ENCODE measurements at places on chromosomes 1 and 21.

GRCh38 chr21:44949779-44950198, 10.0 kb downstream of the SLX9 start:
- peak; percentile 69 for DNase-seq

GRCh38 chr1:206538901-206539640, 31.7 kb downstream of the RASSF5 start:
- no peak for DNase-seq

GRCh38 chr21:42079008-42079938, 8.2 kb downstream of the UMODL1 start:
- no peak for DNase-seq

GRCh38 chr1:82700476-82700875, 899.7 kb downstream of the ADGRL2 start:
- no peak for DNase-seq

DNA sequence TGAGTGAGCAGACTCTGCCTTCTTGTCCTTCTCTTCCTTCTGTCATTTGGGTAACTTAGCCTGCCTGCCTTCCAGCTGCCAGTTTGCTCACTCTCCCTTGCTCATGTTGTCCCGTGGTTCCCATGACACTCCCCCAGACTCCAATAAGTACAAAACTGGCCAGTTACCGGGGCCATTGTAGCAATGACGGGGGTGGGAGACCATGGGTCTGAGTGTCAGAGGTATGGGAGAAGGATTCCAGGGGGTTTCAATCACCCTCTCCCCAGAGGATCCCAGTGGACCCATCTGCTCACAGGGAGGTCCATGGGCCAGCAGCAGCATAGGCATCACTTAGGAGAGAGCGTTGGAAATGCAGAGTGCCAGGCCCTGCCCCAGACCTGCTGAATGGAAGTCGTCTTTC, 51.3 kb downstream of the CAPN9 start:
- DNase-seq: no peak

- no peak for DNase-seq
These were observed 935.7 kb upstream of the PRMT6 start for GRCh38 chr1:106120789-106121188.

GRCh38 chr21:17610911-17611310, 1.8 kb downstream of the BTG3 start:
- peak; percentile 17 for DNase-seq

GRCh38 chr1:27589841-27590426, 14.0 kb downstream of the AHDC1 start:
- DNase-seq: no peak

- DNase-seq: no peak
These were observed 109.9 kb downstream of the LYPLAL1 start for GRCh38 chr1:219283541-219283940.

- no peak for DNase-seq
These were observed 13.2 kb upstream of the MAP1LC3C start for GRCh38 chr1:242011894-242012660.

DNA sequence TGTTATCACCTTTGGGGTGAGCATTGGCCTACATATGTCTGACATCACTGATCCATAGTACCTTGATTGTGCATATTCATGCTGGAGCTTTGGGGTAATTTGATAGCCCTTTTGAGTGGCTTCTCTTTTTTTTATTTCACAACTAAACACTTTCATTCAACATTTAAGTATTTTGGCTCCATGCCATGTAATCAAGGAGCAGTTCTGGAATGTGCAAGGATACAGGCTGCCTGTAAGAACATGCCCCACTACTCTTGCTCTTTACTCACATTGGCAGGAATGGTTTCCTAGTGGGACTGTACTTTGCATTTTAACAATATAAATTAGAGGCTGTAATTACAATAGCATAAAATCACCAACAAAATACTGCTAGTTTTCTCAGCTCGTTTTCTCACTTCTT, 300.7 kb upstream of the SPAG17 start:
- no peak for DNase-seq

DNA sequence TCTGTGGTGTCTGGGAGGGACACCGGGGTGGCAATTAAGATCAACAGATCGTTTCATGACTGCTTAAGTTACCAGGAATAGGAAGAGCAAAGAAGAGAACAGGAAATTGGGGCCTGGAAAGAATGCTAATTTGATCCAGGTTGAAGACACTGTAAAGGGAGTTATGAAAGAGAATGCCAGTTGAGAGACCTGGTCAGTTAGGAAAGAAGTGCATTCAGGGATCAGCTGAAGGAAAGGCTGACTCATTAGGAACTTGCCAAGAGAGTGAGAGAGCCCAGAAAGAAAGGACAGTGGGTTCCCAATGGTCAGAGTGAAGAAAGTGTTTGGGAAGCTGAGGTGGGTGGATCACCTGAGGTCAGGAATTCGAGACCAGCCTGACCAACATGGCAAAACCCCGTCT, 119.6 kb downstream of the UBE2U start:
- DNase-seq: no peak

GRCh38 chr1:111475701-111476100, 1.9 kb downstream of the C1orf162 start:
- no peak for DNase-seq
